ENCODE measurements at places on chromosomes 13 and 19. TPM values are rescaled to one million over a fixed set of nuclear protein-coding genes. Genes with fewer than 3 reads are reported as not detected.

- DNase-seq = no peak
Measured at GRCh38 chr13:31427151-31428100, 227.7 kb downstream of the B3GLCT start.

DNA sequence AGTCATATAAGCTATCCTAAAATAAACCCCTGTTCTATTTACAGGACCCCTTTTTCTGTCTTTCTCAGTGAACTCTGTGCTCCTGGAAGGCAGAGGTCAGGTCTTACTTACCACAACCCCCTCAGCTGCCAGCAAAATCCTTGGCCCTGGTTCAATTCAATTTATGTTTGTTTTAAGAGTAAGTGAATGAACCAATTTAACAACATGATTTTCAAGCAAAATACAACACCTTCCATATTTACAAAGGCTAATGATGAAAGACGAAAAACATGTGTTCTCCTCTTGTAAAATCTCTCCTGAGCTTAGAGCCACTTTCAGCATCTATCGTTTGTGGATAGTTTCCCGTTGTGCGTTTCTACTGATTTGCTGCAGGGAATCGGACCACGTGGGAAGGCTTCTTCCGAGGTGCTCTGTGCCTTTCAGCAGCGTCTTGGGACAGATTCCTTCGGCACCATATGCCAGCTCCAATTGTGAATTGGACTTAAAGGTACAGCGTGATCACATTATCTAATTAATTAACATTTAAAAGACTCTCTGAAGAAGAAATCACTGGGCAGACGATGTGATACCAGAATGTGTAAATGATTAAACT lies 411.7 kb downstream of the IRS2 start:
- no peak for DNase-seq

- peak; percentile 54 for DNase-seq
Measured at GRCh38 chr19:52190487-52191293, 838 bp downstream of the PPP2R1A start.

DNA sequence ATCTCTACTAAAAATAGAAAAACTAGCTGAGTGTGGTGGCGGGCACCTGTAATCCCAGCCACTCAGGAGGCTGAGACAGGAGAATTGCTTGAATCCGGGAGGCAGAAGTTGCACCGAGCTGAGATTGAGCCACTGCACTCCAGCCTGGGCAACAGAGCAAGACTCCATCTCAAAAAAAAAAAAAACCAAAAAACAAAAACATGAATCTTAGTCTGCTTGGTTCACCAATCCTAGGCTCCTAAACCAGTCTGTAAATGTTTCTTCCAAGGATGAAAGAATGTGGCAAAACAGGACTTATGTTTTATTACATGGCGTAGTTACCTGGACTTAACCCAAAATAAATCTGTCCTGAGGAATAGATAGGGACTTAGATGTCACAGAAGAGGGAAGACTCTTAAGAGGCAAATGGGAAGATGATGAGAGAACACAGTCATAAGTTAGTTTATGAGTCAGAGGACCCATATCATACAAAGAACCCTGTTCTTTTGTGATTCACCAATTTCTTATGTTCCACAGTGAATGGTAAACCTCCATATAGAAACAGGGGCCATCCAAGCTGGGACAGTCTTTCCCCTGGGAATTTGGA lies 6.9 kb upstream of the FBXL3 start:
- no peak for DNase-seq

DNA sequence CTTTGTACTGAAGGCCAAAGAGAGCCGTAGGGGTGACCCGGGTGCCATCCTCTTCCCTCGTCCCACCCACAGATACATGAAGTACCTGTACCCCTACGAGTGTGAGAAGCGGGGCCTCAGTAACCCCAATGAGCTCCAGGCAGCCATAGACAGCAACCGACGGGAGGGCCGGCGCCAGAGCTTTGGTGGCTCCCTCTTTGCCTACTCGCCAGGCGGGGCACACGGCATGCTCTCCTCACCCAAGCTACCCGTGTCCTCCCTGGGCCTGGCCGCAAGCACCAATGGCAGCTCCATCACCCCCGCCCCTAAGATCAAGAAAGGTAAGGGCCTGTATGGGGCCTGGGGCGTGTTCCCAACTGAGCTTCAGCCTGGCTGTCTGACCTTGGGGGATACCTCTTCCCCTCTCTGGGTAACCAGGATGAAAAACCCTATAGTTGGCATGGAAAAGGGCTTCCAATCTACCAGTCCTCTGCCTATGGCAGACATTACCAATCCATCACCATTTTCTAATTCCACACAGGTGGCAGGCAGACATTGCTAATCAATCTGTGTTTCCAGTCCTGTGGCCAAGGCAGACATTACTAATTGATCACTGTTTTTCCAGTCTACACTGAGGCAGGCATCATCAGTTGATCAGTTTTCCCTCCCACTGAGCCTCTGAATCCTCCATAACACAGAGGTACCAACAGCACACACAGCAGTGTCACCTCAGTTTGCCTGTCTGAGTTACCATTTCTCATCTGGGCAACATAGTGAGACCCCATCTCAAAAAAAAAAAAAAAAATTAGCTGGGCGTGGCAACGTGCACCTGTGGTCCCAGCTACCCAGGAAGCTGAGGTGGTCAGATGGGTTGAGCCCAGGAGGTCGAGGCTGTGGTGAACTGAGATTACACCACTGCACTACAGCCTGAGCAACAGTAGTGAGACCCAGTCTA lies 19.1 kb upstream of the WDR18 start:
- DNase-seq = no peak

Gene PINLYP
- 4.0 TPM for total RNA-seq

Gene CD177
- total RNA-seq = 1.1 TPM

DNA sequence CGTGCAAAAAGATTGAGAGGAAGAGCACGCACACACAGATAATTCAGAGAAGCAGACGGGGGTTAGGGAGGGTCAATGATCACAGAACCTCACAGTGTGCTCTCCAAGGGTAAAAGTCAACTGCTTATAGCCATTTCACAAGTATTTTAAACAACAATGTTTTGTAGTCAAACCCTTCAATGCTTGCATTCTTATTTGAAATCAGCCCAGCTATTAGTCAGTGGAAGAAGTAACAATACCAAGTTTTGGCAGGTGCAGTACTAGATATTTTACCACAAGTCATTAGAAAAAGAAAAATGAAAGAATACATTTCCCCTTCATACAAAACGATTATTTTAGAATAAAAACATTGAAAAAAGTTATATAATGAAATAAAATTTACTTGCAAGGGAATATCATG lies 2.6 kb downstream of the CSNK1A1L start:
- no peak for DNase-seq

DNA sequence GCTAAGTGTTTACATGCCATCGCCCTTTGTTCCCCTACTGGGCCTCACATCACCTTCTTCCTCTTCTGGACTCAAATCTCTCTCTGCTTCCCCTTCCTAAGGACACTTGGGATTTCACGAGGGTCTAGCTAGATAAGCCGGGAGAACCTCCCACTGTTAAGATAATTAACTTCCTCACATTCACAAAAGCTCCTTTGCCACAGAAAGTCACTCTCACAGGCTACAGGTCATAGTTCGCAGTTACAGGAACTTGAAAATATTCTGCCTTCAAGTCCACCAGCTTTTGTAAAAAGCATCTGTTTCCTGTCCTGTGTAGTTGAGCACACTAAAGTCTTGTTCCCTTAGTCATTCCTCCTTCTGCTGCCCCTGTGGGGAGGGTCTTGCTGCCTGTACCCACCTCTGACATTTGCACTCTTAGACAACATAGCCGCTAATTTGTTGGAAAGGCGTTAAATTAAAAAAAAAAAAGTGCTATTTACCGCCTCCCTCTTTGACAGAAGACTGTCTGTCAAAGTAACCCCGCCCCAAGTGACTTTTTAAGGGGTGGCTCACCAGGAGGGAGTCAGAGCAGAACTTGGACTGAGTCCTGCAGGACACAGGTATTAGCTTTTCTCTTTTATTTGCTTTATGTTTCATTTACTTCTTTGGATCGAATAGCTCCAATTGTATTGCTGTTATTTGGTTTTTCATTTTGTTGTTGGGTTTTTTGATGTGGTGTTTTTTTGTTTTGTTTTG lies 26.8 kb upstream of the CEACAM21 start:
- peak; percentile 33 for DNase-seq

DNA sequence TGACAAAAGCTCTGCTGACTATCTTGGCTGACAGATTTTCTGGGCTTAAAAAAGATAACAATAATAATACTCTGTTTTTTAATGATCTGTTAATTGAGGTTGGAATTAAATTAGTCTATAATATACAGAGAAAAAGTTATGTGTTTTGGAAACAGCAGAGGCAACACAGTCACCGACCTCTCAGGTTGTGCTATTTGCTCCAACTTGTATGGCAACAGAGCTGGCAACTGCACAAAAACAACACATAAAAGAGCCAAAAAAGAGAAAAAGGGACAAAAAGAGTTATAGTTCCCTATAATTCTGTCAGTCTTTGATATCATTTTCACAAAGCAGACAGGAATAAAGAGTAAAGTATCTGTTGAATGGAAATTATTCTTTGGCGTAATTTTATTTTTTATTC lies 102.3 kb upstream of the POSTN start:
- DNase-seq = no peak

GRCh38 chr19:30811397-30812098 lies 439.4 kb downstream of the ZNF536 start:
- no peak for DNase-seq

GRCh38 chr13:41864658-41865057 lies 96.3 kb downstream of the VWA8 start:
- no peak for DNase-seq

Gene KCNN4
- 1.4 TPM for total RNA-seq

- no peak for DNase-seq
Measured at GRCh38 chr19:36196249-36196648, 18.2 kb downstream of the ZNF565 start.

Gene C19orf67
- total RNA-seq = not detected

Gene RNF113B
- total RNA-seq = not detected

- peak; percentile 58 for DNase-seq
Measured at GRCh38 chr13:109787135-109787954, 962 bp upstream of the IRS2 start.

- no peak for DNase-seq
Measured at GRCh38 chr13:109485136-109485794, 301.1 kb downstream of the IRS2 start.

Gene LRRC63
- not detected for total RNA-seq

GRCh38 chr19:15641901-15642491 lies 1.3 kb downstream of the CYP4F3 start:
- no peak for DNase-seq

Gene APOC4
- not detected for total RNA-seq

GRCh38 chr19:20367811-20368294 lies 197.7 kb downstream of the ZNF737 start:
- no peak for DNase-seq

Measured in left cardiac atrium (tissue), 4 donors.